ENCODE measurements at places on chromosomes 2 and 18.

- no peak for DNase-seq
These were observed 179.7 kb downstream of the TRIB2 start for GRCh38 chr2:12896318-12896982.

GRCh38 chr2:226059961-226060627 is 660.6 kb downstream of the NYAP2 start:
- no peak for DNase-seq

DNA sequence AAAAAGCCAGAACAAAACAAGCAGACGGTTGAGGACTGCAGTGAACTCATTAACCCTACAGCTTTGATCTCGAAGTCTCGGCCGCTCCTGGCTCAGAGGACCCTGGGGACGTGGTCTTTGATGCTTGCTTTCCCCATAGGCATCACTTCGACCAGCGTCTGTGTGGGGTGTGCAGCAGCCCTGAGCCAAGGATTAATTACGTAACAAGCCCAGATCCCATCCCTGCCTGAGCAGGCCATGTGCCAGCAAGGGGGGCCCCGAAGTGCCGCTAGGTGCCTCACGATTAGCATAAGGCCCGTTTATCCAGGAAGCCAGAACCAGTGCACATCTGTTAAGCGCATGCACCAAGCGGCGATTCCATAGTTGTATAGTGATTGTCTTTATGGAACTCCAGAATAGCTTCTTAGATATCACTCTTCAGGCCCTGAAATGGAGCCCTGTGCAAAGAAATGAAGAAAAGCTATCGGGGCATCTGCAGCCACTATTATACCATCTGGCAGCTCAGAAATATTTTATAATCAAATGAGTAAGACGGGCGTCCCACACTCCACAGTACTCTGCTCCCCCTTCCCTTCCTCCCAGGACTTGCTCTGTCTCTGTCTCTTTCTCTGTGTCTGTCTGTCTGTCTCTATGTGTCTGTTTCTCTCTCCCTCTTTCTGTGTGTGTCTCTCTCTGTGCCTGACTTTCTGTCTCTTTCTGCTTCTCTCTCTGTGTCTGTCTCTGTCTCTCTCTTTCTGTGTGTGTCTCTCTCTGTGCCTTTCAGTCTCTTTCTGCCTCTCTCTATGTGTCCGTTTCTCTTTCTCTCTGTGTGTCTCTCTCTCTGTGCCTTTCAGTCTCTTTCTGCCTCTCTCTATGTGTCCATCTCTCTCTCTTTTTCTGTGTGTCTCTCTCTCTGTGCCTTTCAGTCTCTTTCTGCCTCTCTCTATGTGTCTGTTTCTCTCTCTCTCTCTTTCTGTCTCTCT is 41.7 kb downstream of the HPCAL1 start:
- no peak for DNase-seq

- DNase-seq = no peak
These were observed 17.7 kb downstream of the NXPH2 start for GRCh38 chr2:138762533-138762932.

DNA sequence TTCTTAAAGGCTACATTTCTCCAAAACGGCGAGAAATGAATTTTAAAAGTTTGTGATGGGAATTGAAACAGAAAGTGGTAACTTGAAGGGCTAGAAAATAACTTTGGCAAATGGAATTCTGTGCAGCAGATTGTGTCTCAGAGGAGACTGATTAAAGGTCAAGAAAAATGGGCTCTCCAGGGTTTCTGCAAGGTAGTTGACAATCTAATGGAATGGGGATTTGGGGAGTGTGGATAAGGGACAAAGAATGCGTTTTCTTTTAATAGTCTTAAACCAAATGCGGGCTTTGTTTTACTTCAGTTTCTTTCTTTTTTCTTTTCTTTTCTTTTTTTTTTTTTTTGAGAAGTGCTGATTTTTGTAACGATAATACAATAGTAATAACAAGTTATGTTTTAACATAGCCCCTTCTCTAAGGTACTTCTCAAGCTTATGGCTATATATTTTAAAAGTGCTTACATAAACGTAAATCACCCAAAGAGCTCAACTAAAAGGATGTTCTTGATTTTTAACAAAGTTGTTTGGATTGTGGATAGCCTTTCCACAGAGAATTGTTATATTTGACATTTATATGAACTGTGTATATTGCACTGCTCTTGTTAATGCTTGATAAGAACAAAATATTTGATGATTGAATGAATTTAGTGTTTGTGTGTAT is 36.6 kb downstream of the CAMKMT start:
- no peak for DNase-seq

GRCh38 chr2:30888852-30889409 is 81.7 kb upstream of the CAPN13 start:
- no peak for DNase-seq

- no peak for DNase-seq
These were observed 790.3 kb downstream of the ERBB4 start for GRCh38 chr2:211748339-211748738.

DNA sequence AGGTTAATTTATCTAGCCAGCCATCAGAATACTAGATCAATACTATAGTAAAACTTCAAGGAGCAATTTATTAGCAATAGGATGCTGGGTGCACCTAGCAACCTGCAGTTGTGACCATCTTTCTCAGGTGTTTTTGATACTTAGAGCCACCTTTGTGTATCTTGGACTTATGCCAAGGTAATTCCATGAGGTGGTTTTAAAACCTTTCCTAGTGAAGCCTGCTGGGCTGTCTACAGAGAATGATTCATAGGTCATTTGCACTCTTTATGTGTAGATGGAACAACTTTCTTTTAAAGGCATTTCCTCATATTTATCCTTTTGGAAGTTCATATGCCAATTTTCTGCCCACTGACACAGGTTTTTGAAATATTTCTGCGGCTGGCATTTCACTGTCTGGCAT is 1030.1 kb upstream of the POU3F3 start:
- DNase-seq = no peak
